ENCODE measurements at places on chromosomes 4 and X. TPM values are rescaled to one million over a fixed set of nuclear protein-coding genes. Genes with fewer than 3 reads are reported as not detected.

The FSTL5 gene
- total RNA-seq = 0.34 TPM

The USP46 gene
- total RNA-seq = 59.0 TPM

DNA sequence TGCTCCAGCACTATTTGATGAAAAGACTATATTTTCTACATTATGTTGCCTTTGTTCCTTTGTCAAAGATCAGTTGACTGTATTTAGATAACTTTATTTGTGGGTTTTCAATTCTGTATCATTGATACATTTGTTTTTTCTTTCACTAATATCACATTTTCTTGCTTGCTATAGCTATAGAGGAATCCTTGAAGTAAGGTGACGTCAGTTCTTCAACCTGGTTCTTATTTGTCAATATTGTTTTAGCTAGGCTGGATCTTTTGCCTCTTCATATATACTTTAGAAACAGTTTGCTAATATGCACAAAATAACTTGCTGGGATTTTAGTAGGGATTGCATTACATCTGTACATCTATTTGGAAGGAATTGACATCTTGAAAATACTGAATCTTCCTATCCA, 21.0 kb downstream of the TECRL start:
- no peak for DNase-seq

DNA sequence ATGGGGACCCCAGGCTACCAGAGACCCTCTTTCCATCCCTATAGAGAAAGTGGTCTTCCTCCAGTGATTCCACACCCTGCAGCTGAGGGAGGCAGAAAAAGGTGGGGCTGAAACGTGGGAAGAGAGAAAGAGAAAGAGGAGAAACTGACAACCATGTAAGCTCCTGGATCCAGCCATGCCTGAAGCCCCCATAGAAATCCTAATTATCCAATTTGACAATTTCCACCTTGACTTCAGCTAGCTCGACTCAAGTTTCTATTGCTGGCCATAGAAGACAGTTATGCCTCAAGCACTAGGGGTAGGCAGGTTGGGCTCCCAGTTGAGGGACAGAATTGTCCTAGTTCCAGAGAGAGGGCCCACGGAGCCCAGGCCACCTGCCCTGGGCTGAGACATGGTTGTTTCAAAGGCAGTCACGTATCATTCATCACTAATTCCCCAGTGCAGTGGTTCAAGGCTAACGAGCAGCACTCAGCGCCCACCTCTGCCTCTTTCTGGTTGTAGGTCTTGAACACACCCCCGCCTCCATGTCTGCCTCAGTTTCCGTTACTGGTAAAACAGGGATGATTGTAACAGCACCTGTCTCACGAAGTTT, 39.8 kb upstream of the ASMTL start:
- DNase-seq = no peak

GRCh38 chr4:170169699-170170098, 79.9 kb upstream of the AADAT start:
- no peak for DNase-seq

- DNase-seq = no peak
These were observed 7.3 kb upstream of the GLOD5 start for GRCh38 chrX:48754238-48754637.

DNA sequence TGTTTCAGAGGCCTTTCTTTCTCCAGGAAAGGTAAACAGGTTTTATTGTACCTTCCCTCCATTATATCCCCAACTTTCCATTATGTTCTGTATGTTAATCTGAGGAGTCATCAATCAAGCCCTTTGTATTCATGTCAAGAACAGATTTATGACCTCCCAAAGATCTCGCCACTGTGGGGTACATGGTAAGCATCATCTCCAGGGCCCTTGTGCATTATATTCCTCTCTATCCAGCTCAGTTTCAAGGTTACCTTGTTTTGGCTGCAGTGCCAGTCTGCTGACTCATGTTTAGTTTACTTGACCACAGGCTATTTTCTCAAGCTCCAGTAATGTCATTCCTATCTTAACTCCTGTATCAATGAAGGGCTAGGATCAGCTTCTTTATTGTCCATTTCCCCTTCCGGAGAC, 125.1 kb upstream of the FRMPD4 start:
- DNase-seq = peak; percentile 72

DNA sequence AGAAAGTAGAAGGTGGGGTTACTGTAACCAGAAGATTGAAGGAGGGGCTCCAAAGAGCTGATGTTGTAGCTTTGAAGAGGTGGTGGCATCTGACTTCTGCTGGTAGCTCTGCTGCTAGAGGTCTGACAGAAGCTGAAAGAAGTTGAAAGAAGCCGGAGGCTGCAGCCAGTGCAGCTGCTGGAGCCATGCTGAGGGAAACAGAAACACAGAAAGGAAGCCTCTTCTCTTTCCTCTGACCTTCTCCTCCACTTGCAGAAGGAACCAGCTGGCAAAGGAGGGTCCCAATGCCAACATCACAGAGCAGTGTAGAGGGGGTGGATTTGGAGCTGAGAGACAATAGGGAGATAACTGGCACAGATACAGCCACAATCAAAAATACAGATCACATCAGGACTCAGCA, 89.3 kb upstream of the HHIP start:
- no peak for DNase-seq

GRCh38 chr4:119100655-119101054, 35.0 kb upstream of the MYOZ2 start:
- DNase-seq = no peak

DNA sequence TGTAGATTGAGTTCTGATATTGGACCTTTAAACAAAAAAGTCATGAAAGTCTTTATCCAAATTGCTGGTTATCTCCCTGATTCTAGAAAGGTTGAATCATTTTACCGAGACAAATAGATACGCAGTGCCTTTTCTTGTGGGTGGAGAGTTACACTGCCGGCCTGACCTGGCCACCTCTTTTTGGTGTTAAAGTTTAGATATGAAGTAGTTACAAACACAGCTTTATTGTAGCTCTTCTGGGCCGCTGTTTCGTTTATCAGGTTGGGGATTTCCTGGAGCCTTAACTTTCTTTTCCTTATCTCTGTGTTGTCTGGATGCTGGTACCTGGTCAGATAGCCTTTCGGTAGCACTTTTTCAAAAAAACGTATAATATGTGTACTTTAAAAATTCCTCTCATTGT, 31.0 kb downstream of the FNIP2 start:
- no peak for DNase-seq

- DNase-seq = no peak
These were observed 137.8 kb upstream of the HS3ST1 start for GRCh38 chr4:11566444-11567022.

DNA sequence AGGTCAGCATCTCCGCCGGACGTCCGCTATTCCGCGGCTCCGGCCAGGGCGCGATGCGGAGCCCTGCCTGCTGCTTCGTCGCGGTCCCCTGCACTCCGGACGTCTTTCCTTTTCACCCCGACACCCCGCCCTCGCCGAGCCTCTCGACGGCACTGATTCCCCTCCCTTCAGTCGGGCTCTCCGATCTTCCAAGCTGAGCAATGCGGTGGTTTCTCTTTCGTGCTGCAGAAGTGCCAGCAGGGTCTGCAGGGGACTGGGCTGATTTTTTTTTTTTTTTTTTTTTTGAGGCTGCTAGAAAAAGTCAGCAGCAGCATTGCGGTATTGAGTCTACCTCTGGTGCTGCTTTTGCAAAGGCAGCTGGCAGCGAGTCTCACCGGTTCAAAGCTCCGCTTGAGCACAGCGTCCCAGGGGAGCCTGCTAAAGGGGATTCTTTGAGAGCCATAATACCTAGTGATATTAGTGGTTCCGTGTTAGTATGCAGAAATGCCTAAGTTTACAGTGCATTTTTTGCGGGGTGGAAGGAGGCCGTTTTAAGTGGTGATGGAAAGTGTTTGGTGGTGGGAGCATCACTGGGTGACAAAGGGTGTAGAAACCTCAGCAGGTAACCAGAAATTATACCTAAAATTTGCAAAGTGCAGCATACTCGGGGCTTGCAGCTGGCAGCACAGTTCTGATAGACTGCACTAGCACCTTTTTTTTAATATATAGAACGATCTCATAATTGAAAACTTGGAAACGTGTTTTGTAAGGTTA, 969 bp downstream of the STIM2 start:
- DNase-seq = peak; percentile 55

- no peak for DNase-seq
These were observed 33.4 kb downstream of the SLC2A9 start for GRCh38 chr4:9987749-9988362.

- DNase-seq = no peak
These were observed 33.7 kb downstream of the CYBB start for GRCh38 chrX:37813570-37813969.

DNA sequence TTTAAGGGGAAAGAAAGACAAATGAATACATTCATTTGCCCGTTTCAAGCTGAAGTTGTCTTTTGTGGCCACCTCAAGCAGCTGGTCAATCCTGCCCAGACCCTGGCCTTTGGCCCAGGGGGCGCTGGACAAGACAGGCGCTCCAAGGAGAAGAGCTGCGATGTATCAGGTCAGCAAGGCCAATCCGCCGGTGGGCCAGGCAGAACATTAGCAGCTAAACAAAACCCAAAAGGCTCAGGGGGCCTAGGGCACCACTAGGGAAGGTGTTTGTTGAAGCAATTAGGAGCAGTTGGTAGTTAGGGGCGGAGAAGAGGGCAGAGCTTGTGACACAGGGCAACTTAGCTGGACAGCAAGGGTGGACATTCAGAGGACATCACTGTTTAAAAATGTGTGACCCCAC, 60.8 kb upstream of the TMEM33 start:
- DNase-seq = no peak

GRCh38 chr4:88807499-88807898, 109.9 kb upstream of the NAP1L5 start:
- DNase-seq = peak; percentile 83

Measured in astrocyte (in vitro differentiated cells and primary cell).